ENCODE measurements at places on chromosomes 6 and 20.

GRCh38 chr20:44993343-44993742, 27.0 kb downstream of the STK4 start:
- no peak for DNase-seq

GRCh38 chr6:26439151-26440125, 866 bp upstream of the BTN3A3 start:
- no peak for DNase-seq

GRCh38 chr20:45449528-45449927, 20.0 kb upstream of the WFDC2 start:
- no peak for DNase-seq

DNA sequence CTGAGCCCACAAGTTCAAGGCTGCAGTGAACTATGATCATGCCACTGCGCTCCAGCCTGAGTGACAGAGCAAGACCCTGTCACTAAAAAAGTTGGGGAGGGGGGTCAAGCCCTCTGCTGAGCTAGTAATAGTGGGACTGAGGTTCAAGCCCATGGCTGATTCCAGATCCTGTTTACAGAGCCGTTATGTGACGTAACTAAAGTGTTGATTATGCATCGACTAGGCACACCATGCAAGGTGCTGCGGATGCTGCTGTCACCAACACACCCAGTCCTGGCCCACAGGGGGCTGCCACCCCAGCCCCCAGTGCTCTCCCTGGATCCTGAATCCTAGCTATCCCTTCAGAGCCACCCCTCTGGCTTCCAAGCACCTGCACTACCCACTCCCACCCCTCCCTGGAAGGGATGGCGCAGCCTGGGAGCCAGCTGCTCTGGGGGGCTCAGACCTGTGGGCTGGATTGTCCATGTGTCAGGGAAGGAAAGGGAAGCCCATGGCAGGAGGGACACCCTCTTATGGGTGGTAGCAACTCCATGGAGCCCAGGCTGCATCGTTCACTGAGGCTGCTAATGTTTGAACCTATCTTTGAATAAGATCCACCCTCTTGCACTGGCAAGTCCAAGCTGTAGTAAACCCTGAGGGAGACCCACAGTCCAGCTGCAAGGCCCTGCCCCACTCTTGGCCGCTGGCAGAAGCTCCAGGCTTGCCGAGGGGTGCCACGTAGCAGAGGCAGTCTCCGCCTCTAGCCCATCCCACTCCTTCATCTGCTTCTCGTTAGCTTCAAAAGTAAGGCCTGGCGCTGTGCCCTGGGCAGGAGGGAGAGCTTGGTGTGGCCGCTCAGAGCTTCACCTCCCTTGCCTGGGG, 95.0 kb downstream of the SNX5 start:
- DNase-seq = peak; percentile 86

GRCh38 chr20:63322933-63323273, 29.9 kb downstream of the COL20A1 start:
- no peak for DNase-seq

DNA sequence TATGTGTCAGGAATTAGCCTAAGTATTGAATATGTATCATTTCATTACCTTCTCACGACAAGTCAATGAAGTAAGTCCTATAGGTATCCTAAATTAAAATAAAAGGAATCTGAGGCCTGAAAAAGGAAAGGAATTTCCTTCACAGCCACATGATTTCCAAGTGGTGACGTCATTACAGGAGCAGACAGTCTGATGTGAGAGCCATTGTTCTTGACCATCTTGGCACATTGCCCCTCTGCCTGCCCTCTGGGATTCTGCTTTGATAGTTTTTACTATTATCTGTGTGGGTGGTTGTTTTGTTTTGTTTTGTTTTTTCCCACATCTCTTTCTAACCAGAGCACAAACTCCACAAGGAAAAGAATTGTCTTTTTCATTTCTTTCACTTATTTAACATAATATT, 219.8 kb upstream of the UFL1 start:
- DNase-seq = no peak

DNA sequence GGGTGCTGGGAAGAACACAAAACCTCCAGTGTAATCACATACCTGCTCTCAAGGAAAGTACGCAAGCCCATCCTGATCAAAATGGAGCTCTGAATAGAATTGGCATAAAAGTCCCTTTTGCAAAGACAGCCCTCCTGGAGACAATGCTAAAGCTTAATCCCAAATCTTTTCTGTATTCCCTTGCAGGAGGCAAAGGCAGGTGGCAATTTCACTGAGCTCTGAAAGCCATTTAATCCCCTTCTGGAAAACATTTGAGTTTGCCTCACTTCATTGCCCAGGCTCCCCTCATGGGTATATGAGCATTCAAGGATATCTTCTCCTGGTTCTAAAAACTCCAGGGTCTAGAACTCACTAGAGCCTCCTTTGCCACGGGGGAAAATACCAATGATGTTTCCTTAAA, 310.2 kb upstream of the CNR1 start:
- DNase-seq = no peak

GRCh38 chr6:13668291-13668928, 43.2 kb downstream of the RANBP9 start:
- DNase-seq = no peak

DNA sequence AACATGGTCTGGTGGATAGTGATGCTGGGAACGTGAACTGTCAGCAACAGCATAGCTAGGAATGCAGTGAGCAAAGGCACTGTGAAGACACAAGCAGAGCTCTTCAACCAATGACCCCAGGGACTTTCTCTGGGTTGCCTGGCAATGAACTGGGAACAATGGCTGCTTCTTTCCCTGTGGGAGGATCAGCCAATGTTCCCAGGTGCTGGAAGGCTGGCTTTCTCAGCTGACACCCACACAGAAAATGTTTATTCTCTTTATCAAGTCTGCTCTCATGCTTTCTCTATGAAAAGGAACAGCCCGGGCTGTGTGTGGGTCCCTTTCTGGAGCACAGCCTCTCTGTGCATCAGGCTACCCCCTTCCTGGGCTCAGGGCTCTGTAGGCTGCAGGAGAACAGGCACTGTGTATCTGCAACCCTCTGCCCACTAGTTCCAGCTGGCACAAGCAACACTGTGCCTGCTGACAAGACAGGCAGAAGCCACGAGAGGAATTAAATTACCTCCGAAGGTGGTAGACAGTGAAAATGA, 54.2 kb downstream of the HFE start:
- DNase-seq = no peak

- no peak for DNase-seq
Measured at GRCh38 chr6:18415671-18416340, 28.7 kb downstream of the RNF144B start.

- DNase-seq = no peak
Measured at GRCh38 chr20:56430461-56430860, 18.4 kb downstream of the CASS4 start.

- peak; percentile 7 for DNase-seq
Measured at GRCh38 chr20:14127514-14128223, 132.4 kb downstream of the MACROD2 start.

- DNase-seq = peak; percentile 71
Measured at GRCh38 chr20:49888212-49889000, 26.9 kb downstream of the SPATA2 start.

- DNase-seq = no peak
Measured at GRCh38 chr20:47727909-47728361, 57.3 kb downstream of the SULF2 start.

DNA sequence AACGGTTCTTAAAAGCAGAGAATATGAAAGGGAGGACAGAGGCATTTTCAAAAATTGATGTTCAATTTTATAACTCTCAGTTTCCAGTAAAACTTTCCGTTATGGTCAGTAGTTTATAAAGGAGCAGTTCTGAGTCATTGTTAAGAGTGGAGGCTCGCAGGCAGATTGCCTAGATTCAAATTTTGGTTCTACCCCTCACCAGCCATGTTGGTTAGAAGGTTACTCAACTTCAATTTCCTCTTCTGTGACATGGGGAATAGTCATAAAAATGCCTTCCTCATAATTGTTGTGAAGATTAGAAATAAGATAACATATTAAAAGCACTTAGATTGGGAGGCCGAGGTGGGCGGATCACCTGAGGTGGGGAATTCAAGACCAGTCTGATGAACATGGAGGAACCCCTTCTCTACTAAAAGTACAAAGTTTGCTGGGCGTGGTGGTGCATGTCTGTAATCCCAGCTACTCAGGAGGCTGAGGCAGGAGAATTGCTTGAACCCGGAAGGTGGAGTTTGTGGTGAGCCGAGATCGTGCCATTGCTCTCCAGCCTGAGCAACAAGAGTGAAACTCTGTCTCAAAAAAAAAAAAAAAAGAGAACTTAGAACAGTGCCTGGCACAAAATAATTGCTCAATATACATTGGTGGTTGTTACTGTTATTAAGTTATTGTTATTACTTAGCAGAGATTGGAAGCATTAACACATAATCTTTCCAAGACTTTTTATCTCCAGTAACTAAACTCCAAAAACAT, 348.9 kb downstream of the NRN1 start:
- no peak for DNase-seq

GRCh38 chr6:36852481-36853147, 13.4 kb upstream of the CPNE5 start:
- DNase-seq = no peak

DNA sequence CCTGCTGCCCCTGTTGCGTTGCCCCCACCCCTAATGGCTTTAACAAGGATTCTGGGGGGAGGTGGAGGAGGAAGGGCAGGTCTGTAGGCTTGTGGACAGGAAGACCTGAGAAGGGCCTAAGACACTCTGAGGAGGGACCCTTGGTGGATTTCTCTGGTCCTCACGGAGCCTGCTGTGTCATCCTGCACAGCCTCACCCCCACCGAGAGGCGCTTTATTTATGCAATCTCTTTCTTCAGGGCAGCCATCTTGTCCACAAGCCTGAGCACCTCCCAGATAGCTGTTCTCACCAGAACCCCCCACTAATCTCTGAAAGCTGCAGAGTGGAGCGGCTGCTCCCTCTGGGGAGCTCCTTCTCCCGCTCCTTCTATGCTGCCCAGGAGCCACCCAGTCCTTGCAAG, 59.3 kb upstream of the MLN start:
- DNase-seq = no peak
